ENCODE measurements at places on chromosomes 12 and 14.
A peak's percentile ranks its signal among the peaks of the same experiment; 100 is the strongest.

DNA sequence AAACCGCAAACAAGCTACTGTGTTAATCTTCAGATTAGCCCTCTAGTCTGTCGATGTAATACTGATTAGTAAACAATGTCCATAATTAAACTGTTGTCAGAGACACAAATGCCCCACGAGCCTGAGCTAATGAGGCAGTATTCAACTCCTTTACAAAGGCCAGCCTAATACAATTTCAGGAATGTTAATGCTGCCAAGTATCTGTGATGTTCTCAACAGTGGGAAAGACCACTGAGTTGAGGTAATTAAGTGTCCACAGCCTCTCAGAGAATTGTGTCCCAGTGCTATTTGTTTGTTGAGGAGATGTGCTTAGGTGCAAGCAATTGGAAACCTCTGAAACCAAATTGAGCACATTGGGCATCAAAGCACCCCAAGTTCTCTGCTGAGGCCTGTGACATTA is 139.4 kb upstream of the CDKN3 start:
- no peak for DNase-seq

GRCh38 chr14:61350427-61351270 is 29.3 kb downstream of the PRKCH start:
- DNase-seq = no peak

DNA sequence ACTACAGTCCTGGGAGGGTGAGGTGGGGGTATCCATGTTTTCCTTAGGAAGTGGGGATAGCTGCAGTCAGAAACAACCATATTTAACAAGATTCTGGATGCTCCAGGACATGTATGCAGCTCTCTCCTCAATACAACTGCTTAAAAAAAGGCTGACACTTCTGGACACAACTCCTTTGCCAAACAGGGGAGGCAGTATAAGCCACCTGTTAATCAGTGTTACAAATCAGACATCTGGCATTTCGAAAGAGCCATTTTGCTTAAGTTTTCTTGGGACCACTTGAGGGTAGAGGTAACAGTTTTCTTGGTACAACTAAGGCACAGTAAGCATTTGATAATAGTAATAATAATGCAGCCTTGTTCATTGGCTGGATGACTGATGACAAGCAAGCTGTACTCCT is 47.1 kb downstream of the RPGRIP1 start:
- no peak for DNase-seq

DNA sequence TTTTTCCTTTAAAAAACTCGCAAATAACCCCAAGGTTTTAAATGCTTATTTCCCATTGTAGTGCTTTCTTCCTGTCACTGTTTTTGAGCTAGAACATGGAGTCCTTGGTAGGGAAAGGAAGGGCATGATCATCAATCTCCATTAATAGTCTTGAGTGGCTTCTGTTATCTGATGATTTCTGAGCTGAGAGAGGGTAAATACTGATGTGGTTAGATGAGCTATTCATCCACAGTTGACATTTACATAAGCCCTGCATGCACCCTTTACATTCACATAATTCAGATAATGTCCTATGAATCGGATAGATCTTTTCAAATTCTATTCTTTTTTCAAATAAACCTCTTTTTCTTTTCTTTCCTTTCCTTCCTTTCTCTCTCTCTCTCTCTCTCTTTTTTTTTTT is 81.4 kb downstream of the NTN4 start:
- no peak for DNase-seq

DNA sequence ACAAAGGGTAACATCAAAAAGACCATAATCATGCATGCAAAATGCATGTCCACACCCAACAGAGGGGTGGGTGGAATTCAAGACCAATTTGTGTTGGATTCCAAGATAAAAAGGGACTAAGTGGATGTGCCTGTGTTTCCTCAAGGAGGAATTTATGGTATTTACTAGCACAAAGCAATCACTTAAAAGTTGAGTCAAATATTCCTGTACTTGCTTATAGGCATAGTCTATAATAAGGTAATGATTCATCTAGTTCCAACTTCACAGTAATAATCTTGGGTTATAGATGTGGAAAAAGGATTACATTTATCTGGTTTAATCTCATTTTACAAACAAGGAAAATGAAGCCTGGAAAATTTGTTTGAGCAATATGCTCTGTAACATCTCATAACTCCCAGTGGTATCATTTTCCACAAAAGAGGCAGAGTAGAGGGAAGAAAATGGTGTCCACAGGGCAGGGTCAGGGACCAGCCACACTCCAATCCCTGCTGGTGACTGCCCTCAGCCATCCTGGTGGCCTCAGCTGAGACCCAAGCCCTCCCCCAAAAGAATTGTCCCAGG is 80.8 kb upstream of the REP15 start:
- DNase-seq = peak; percentile 44

- DNase-seq = no peak
These were observed 229.6 kb upstream of the NAV3 start for GRCh38 chr12:77601069-77601468.

- no peak for DNase-seq
These were observed 215.6 kb upstream of the ATP2B1 start for GRCh38 chr12:89924191-89924590.

GRCh38 chr12:12819752-12820311 is 6.7 kb downstream of the DDX47 start:
- peak; percentile 84 for DNase-seq

GRCh38 chr12:77210724-77211123 is 145.4 kb upstream of the E2F7 start:
- DNase-seq = no peak

- peak; percentile 90 for DNase-seq
These were observed 67.4 kb downstream of the LGMN start for GRCh38 chr14:92680781-92681650.

DNA sequence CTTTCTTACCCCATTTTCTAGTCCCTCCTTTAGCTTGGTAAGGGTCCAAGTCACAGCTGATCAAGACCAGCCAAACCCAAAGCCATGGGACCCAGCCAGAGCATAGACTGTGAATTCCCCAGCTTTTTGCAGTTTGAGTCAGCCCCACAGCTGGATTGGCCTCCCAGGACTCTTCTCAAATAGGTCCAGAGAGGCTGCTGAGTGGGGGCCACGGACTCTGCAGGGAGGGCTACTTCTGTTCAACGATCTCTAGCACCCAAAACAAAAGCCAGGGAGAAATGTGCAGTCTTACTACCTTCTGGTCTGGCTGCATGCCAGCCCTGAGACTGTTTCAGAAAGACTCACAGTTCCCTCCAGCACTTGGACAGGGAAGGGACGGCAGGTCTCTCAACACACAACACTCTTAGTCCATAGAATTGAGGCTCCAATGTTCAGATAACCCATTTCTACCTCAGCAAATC is 1.6 kb downstream of the VDR start:
- peak; percentile 87 for DNase-seq

DNA sequence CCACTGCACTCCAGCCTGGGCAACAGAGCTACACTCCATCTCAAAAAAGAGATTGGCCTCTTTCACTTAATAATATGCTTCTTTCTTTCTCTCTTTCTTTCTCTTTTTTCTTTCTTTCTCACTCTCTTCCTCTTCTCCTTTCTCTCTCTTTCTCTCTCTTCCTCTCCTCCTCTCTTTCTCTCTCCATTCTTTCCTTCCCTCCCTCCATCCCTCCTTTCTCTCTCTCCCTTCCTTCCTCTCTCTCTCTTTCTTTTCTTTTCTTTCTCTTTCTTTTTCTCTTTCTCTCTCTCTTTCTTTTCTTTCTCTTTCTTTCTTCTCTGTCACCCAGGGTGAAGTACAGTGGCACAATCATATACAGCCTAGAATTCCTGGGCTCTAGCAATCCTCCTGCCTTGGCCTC is 38.4 kb downstream of the IRF2BPL start:
- DNase-seq = no peak

- DNase-seq = no peak
These were observed 147.7 kb upstream of the SYT10 start for GRCh38 chr12:33587354-33587753.

DNA sequence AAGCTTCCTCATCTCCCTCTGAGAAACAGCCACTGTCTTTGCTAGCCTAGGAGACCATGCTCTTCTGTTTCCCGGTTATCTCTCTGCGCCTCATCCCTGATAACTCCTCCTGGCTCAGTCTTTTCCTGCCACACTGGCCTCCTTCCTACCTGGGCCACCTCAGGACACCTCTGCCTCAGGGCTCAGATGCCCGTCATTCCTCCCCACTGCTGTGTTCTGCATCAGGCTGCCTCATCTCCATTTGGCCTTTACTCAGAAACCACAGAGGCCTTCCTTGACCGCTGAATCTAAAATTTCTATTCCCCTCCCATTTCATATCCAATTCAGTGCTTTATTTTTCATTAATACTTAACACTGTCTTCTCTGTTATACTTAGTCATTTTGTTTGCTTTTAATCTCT is 311.0 kb upstream of the RGS6 start:
- no peak for DNase-seq

GRCh38 chr12:45351921-45352670 is 136.2 kb downstream of the ANO6 start:
- no peak for DNase-seq

GRCh38 chr14:96088481-96088880 is 49.3 kb downstream of the C14orf132 start:
- no peak for DNase-seq

DNA sequence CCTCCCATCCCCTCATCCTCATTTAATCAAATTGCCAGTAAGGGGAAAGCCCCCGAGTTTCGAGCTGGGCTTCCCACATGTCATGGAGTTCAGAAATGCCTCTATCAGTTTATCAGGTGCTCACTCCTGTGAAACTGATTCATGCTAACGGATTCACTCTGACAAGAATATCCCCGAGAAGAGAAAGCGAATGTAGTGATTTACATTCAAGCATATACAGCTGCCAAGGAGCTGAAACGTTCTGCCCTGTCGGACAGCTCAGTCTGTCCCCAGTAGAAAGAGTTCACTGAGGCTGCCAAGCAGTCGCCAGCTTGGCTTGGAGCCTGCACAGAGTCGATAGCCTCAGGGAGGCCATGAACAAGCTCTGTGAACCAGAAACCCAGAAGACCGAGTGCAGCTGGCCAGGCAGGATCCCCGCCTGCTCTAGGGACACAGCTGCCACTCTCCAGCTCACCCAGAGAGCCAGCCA is 88.4 kb downstream of the TMCC3 start:
- no peak for DNase-seq

All from GM03348 (cell line).